ENCODE measurements at places on chromosomes 3 and 15.
A peak's percentile ranks its signal among the peaks of the same experiment; 100 is the strongest.

DNA sequence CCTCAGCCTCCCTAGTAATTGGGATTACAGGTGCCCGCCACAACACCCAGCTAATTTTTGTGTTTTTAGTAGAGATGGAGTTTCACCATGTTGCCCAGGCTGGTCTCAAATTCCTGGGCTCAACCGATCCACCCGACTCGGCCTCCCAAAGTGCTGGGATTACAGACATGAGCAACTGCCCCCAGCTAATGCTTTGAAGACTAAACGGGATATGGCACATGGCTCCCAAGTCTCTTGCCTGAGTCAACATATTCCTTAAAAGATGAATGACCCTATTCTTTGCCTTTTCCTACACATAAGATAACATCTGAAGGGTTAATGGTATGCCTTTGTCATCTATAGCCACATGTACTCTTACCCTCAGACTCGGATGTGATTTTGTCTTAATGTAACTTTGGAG is 38.4 kb upstream of the NEDD4 start:
- no peak overlapping the region for H3K27ac ChIP-seq
- H3K4me3 ChIP-seq, result no peak overlapping the region
- no peaks in the 10 kb centered on the region for H3K36me3 ChIP-seq
- no peaks in the 10 kb centered on the region for H3K4me1 ChIP-seq

GRCh38 chr3:153273767-153274435 is 111.9 kb downstream of the RAP2B start:
- no peaks in the 10 kb centered on the region for H3K27me3 ChIP-seq
- H3K4me3 ChIP-seq, result no peak overlapping the region
- DNase-seq, result no peak
- H3K36me3 ChIP-seq, result no peaks in the 10 kb centered on the region

- DNase-seq, result no peak
- H3K4me1 ChIP-seq, result no peaks in the 10 kb centered on the region
- H3K4me3 ChIP-seq, result no peak overlapping the region
- H3K36me3 ChIP-seq, result no peaks in the 10 kb centered on the region
- H3K27me3 ChIP-seq, result no peaks in the 10 kb centered on the region
These were observed 21.6 kb upstream of the PSTPIP1 start for GRCh38 chr15:76973362-76973743.

DNA sequence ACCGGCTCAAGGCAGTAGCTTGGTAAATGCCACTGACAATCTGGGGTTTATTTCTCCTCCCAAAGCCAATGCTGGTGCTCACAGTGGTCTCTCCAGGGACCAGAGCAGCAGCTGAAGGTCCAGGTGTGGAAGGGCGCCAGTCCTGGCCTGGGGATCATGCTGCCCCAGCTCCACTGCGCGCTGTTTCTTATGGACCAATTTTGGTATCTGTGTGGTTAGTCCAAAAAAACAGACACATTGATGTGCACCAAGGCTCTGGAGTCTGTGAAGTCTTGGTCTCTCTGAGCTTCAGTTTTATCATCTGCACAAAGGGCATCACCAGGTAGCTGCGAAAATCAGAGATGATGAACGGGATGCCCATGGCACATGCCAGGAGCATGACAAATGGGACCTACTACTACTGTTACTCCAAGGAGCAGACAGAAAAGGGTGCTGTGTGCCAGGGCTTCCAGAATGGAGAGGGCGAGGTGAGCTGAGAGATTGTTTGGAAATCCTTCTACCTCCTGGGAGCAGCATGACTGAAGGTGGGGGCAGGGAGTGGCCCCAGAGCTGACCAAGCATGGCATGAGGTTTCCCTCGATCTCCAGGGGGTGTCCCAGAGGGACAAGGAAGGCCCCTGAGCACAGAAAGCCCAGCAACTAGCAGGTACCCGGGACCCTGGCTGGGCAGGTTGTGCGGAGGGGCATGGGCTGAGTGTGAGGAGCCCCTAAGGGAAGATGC is 134.3 kb upstream of the PRR20G start:
- no peak overlapping the region for H3K27ac ChIP-seq
- H3K36me3 ChIP-seq, result no peaks in the 10 kb centered on the region

- no peaks in the 10 kb centered on the region for H3K36me3 ChIP-seq
- no peak overlapping the region for H3K27ac ChIP-seq
- DNase-seq, result peak; percentile 80
- H3K4me3 ChIP-seq, result no peak overlapping the region
- peaks cover 31% of the 10 kb centered on the region for H3K4me1 ChIP-seq
These were observed 44.0 kb downstream of the MFSD1 start for GRCh38 chr3:158845765-158846350.

- H3K4me3 ChIP-seq, result no peak overlapping the region
- no peaks in the 10 kb centered on the region for H3K27me3 ChIP-seq
- no peaks in the 10 kb centered on the region for H3K36me3 ChIP-seq
- H3K27ac ChIP-seq, result no peak overlapping the region
These were observed 107.6 kb upstream of the BFSP2 start for GRCh38 chr3:133292296-133292695.

GRCh38 chr3:123521179-123521969 is 63.5 kb downstream of the HACD2 start:
- H3K36me3 ChIP-seq, result no peaks in the 10 kb centered on the region
- H3K4me1 ChIP-seq, result peaks cover 48% of the 10 kb centered on the region
- H3K4me3 ChIP-seq, result no peak overlapping the region
- no peaks in the 10 kb centered on the region for H3K27me3 ChIP-seq

GRCh38 chr3:150079029-150079739 is 108.5 kb upstream of the PFN2 start:
- H3K4me3 ChIP-seq, result no peak overlapping the region
- H3K27me3 ChIP-seq, result no peaks in the 10 kb centered on the region
- peak; percentile 31 for DNase-seq
- H3K36me3 ChIP-seq, result no peaks in the 10 kb centered on the region

DNA sequence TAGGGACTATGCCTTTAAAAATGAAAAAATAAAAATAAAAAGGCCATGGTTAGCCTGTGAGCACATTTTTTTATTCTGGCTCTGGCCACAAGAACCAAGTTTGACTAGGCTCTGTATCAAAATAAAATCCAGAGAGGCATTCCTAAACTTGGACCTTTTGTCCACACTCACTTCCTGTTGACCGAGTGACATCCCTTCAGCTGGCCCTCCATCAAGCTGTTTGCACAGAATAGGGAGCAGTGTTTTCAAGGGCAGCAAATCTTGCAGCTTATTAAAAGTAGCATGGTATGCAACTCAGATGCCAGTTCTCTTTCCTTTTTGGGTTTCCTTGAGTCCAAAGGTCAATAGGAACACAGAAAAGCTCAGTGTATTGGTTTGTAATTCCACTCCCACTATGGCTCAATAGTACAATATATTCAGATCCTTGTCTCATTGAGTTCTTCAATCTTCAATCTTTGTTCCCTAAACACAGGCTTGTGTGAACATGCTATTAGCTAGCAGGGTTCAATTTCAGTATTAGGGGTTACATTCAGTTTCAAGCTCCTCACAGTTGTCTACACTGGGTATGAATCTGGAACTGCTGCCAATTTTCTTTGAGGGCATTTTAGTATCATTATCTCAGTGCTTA is 244.5 kb downstream of the RBMS3 start:
- no peak for DNase-seq
- H3K4me3 ChIP-seq, result no peak overlapping the region

- H3K4me3 ChIP-seq, result no peak overlapping the region
- no peaks in the 10 kb centered on the region for H3K36me3 ChIP-seq
- no peak overlapping the region for H3K27ac ChIP-seq
- no peaks in the 10 kb centered on the region for H3K4me1 ChIP-seq
- H3K27me3 ChIP-seq, result no peaks in the 10 kb centered on the region
These were observed 59.7 kb downstream of the KCNAB1 start for GRCh38 chr3:156180077-156180476.

GRCh38 chr3:58522759-58523425 is 14.1 kb downstream of the ACOX2 start:
- no peak overlapping the region for H3K27ac ChIP-seq
- H3K27me3 ChIP-seq, result no peaks in the 10 kb centered on the region
- no peaks in the 10 kb centered on the region for H3K4me1 ChIP-seq
- H3K4me3 ChIP-seq, result no peak overlapping the region

DNA sequence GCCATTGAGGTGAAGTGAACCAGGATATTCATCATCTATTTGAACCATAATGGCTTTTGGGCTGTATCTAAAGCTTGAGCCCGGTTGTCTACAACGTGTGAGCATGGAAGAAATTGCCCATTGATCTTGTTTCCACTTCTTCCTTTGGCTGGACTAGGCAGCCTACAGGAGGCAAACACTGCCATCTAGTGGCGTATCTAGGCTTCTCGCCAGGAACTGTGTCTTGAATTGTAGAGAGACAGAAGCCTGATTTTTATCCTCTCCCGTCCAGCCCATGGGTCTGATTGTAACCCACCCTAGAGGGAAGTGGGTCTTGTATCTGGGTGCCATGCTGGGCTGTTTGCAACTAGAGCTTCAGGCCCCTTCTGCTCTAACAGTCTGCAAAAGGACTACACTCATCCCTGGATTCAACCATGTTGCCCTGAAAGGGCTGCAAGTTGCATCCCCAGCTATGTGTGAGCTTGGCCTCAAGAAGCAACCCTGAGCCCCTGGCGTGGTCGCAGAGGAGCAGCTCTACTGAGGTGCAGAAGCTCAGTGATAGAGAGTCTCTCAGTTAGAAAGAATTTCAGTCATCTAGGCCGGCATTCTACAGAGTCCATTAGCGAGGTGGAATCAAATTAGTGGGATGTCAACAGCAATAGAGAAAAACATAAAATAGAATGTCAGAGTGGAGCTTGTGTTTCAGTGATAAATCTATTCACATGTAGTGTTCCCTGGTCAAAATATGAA is 170.2 kb upstream of the UMPS start:
- no peak overlapping the region for H3K4me3 ChIP-seq
- DNase-seq, result peak; percentile 61
- no peaks in the 10 kb centered on the region for H3K36me3 ChIP-seq
- no peak overlapping the region for H3K27ac ChIP-seq
- no peaks in the 10 kb centered on the region for H3K4me1 ChIP-seq

Data from MM.1S (cell line).